Uterus (tissue), 4 donors: ENCODE measurements at places on chromosomes 2 and 18. TPM values are rescaled to one million over a fixed set of nuclear protein-coding genes. Genes with fewer than 3 reads are reported as not detected.

Gene IL1R1
- 45.7 TPM for total RNA-seq

Gene TUBA4B
- 0.83 TPM for total RNA-seq

Gene RAB6C
- not detected for total RNA-seq

Gene HEATR5B
- 20.4 TPM for total RNA-seq

Gene PPP1R7
- total RNA-seq: 43.6 TPM

Gene TXNDC2
- 0.24 TPM for total RNA-seq

Gene FSHR
- not detected for total RNA-seq

Gene ABCB11
- not detected for total RNA-seq

Gene DHRS9
- 0.48 TPM for total RNA-seq

Gene GPR45
- total RNA-seq: not detected

Gene CD207
- total RNA-seq: 2.5 TPM

Gene ST8SIA3
- total RNA-seq: not detected

Gene ZDBF2
- total RNA-seq: 17.4 TPM

Gene PFN4
- total RNA-seq: not detected
